Umbilical cord (tissue), 2 donors: ENCODE measurements at places on chromosomes 7 and 10. TPM values are rescaled to one million over a fixed set of nuclear protein-coding genes. Genes with fewer than 3 reads are reported as not detected.

DNA sequence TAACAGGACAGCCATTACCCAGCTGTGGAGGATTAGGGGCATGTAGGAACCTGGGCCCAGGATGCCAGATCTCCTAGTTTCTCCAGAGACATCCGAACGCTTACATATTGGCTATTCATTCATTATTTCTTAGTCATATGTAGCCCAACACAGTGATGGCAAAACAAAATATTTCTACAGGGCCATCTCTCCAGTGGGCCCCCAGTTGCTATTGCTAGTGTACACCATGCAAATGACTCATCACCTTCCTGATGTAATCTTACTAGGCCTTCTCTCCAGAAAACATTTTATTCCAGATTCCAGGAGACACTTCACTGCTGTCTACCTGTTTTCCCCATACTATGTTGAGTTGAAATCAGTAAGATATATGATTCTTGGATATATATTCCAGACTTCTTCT is 201.7 kb downstream of the PLXDC2 start:
- no peak for DNase-seq

BTBD16 gene
- not detected for total RNA-seq

- no peak for DNase-seq
These were observed 33.2 kb upstream of the RAB18 start for GRCh38 chr10:27470885-27471284.

DNA sequence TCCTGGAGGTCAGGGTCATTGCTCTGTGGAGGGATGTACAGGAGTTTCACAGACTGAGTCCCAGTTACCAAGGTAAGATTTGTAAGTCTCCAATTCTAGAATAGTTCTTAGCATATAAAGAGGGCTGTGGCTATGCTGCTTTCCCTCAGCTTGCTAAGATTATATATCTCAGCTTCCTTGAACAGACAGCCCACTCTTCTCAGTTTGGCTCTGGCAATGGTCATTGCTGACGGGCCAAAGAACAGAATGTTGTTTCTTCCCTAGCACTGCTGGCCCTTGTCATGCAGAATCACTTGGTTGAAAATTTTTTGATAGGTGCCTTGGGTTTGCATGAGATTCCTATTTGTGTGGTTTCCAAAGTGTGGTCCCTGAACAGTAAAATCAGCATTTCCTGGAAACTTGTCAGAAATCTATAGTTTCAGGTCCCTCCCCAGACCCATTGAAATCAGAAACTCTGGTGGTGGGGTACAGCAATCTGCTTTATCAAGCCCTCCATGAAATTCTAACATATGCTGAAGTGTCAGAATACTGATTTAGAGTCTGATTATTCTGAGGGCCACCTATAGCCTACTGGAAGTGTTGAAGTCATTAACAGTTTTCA is 38.2 kb downstream of the NRBF2 start:
- DNase-seq = no peak

- no peak for DNase-seq
These were observed 86.8 kb downstream of the NPS start for GRCh38 chr10:127635882-127636281.

DNA sequence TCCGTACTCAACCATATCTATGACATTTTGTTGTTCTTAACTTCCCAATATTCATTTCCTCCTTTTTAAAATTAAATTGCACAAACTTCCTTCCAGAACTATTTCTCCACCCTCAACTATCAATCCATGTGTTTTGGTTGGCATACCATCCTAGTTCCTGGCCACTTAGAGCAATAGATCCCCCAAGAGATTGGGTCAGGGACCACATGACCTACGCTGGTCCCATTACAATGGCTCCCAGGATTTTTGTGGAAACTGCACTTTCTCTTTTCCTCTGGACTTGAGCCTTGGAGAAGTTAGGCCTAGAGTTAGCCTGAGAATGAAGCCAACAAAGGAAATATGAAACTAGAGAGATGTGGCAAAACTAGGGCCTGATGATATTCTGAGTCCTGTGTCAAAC is 55.7 kb upstream of the CASD1 start:
- DNase-seq = no peak

DNA sequence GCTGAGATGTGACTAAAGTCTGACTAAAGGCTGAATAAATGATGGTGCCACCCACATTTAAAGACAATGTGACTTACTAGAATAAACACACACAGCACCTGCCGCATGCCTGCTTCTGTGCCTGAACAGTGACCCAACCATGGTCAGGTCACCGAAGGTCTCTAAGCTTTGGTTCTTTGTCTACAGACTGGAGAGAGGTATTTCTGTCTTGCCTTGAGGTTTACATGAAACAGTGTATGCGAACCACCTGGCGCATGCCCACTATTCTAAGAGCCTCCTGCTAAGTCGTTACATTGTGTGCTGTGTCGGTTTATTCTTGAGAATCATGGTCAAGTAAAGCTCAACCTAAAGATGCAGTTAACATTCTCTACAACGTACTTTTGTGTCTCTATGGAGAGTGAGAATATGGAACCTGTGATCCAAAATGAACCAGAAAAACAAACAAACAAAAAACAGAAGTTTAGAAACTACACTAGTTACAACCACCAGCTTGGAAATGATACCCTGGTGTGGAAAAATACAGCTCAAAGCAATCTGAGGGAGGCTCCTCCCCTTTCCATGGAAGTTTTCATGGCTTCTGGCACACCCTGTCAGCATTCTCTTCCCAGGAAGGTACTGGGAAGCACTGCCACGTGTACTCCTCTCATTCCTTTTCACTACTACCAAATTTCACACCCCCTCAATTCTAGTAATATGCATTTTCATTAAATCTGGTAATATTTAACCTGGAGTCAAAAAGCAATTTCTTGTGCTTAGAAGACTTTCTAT is 40.0 kb downstream of the VOPP1 start:
- DNase-seq = no peak

DNA sequence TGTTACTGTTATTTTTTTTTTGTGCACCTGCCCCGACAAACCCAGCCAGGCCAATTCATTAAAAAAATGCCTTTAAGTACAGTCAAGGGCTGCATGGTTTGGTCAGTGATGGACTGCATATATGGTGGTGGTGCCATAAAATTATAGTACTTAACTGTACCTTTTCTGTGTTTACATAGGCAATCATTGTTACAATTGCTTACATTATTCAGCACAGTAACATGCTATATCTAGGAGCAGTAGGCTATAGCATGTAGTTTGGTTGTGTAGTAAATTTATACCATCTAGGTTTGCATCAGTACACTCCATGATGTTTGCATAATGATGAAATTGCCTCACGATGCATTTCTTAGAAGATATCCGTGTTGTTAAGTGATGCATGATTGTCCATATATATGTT is 58.0 kb downstream of the STK31 start:
- DNase-seq = no peak

GRCh38 chr10:25014579-25014978 is 1.4 kb downstream of the ENKUR start:
- no peak for DNase-seq

DNA sequence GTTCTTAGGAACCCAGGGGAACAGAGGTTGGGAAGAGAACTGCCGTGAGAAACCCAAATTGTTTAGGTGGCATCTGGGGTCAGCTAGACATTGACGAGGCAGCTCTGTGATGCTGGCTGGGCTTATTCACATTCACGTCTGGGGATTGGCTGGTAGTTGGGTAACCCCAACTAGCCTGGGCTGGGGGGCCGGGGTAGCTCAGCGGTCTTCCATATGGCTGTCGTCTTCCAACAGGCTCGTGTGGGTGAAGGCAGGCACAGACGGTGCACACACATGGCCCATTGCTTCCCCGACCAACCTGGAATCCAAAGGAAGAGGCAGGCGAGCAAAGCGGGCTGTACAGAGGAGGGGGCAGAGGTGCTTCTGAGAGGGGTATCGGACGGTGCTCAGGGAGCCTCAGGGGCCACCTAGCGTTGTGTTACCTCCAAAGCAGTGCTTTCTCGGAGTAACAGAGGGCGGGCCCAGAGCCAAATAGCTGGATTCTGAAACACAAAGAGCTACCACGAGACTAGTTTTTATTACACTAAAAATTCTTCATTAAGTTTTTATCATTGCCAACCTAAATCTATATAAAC is 34.5 kb downstream of the MKI67 start:
- DNase-seq = no peak

TFPI2 gene
- 27.7 TPM for total RNA-seq

EEPD1 gene
- total RNA-seq = 9.9 TPM

NPSR1 gene
- total RNA-seq = not detected

GHRHR gene
- 2.4 TPM for total RNA-seq

GIMAP6 gene
- total RNA-seq = 8.7 TPM

GRCh38 chr10:43395571-43396060 is 13.4 kb downstream of the HNRNPF start:
- no peak for DNase-seq

GRCh38 chr10:100515612-100516011 is 4.0 kb downstream of the SEC31B start:
- DNase-seq = no peak

OR2A1 gene
- total RNA-seq = 6.3 TPM

GRCh38 chr7:64997927-64998391 is 7.1 kb upstream of the ZNF117 start:
- DNase-seq = peak; percentile 23

DNA sequence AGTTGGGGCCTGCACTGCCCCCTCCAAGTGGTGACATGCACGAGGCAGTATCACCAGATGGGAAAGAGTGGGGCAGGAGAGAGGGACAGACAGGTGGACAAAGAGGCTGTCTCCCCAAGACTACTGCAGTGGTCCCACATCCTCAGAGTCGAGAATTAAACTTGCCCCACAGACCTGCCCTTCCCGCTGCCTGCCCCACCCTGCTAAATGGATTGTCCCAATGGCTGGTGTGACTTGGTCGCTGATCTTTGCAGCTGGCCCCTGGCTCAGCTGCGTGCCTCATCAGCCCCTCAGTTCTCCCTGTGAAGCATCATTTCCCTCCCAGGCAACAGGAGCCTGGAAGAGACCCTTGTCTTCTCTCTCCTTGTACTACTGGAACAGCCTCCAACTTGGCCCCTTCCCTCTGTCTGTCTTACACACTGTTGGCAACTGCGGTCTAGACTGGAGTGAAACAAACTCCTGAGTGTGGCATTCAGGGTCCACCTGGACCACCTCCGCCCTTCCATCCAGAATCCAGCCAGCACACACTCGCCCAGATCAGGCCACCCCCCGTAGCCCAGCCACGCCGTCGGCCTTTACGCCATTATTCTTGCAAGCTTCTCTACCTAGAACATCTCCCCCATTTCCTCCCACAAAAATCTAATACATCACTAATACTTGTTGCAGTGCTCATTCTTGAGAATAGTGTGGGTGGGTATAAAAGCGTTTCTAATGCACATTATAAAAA is 275.1 kb downstream of the CELF2 start:
- no peak for DNase-seq

DNA sequence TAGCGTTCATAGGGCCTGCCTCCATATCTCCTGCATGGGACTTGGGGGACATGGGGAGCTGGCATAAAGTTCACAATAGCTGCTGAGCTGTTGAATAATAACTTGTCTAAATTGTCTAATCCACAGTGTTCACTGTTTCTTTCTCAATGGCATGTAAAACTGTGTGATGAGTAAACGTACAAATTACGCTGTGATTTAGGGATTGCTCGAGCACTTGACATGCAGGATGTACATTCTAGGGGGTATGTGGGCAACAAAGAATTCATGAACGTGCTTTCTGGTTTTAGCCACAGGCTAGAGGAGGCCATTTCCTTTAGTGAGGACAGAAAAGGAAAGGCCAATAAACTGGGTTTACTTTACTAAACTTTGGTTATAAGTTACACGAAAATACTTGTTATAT is 534.2 kb upstream of the ZWINT start:
- no peak for DNase-seq

DNA sequence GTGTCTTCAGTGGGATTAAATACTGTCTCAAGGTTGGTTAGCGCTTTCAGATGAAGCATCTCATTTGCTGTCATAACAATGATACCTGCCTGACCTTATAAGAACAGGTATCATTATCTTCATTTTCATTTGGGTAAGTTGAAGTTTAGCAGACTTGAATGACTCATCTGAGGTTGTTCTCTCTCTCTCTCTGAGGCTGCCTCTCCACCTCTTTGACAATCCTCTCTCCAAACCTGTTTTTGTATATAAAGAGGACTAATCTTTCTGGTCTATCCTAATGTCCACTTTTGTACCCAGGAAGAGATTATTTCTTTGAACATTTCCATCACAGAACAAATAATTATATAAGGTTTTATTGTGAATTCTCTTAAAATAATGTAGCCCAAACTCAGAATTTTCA is 291.4 kb downstream of the KLF6 start:
- DNase-seq = peak; percentile 28

GRCh38 chr7:114414156-114415063 is at the start of gene FOXP2:
Gene FOXP2 (plus strand): TSS chr7:114414815. CDS start chr7:114426512, 11,697 bp downstream.
- DNase-seq = peak; percentile 63

GRCh38 chr7:22669692-22670421 is 57.1 kb upstream of the IL6 start:
- no peak for DNase-seq

- no peak for DNase-seq
These were observed 276.3 kb upstream of the KCND2 start for GRCh38 chr7:119996634-119997033.

DNA sequence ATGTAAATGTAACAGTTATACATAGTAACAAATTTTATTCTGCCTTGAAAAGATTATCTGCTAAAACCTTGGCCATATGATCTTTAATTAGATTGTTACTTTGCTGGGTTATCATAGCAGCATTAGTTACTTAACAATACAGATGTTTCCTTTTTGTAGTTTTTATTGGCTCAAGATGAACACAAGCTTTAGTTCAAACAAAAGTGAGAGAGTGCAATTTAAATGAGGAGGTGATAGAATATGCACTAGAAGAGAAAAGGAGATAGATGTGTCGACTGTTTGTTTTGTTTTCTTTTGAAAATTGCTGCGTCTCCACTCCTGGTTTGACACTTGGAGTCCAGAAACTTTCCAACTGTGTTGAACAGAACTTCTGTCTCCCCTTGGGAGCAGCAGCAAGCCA is 91.4 kb upstream of the CAV2 start:
- no peak for DNase-seq

GDF10 gene
- 0.48 TPM for total RNA-seq

GRCh38 chr10:47451998-47452494 is 31.9 kb downstream of the ANXA8 start:
- DNase-seq = no peak

DNA sequence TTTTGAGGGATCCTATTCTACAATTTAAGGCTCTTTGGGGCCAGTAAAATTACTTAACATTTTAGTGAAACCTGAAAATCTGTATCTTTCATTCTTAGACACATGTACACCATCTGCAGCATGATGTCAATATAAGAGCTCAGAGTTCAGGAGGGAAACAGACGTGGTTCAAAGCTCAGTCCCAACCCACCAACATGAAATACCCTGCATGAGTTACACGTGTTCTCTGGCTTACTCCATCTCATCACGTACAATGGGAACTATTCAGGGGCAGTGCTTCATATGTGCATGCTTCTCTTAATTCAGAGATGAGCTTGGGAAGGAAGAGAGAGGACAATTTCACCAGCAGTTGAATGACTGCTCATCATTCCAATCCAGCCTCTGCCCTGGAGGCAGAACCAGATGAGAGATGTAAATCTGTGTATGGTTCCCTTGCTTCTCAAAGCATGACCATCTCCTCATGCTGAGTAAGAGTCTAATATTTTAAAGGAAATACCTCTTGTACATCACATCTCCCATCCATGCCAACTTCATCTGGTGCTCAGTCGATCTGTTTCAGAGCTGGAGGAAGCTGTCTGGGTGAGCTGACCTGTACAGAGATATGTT is 29.0 kb upstream of the ADAM12 start:
- no peak for DNase-seq

HECW1 gene
- total RNA-seq = 4.1 TPM
